Choroid plexus epithelial cell (primary cell): ENCODE measurements at places on chromosomes 2 and 18.

DNA sequence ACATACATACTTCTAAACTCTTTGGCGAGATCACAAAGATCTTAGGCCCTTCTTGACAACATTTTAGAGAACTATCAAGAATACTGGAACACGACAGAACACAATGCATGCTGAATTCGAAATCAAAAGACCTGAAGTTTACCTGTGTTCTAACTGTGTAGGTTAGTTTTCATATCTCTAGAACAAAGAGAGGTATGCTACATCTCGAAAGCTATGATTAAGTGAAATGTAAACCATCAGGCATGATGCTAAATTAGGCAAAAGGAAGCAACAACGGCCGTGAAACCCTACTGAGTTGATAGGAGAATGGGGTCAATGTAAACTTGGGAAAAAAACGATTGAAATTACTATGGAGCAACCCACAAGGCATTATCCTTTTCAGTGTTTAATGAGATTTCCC is 43.7 kb downstream of the IKZF2 start:
- DNase-seq, result no peak

- no peak for DNase-seq
Measured at GRCh38 chr2:120864981-120865380, 129.3 kb downstream of the GLI2 start.

DNA sequence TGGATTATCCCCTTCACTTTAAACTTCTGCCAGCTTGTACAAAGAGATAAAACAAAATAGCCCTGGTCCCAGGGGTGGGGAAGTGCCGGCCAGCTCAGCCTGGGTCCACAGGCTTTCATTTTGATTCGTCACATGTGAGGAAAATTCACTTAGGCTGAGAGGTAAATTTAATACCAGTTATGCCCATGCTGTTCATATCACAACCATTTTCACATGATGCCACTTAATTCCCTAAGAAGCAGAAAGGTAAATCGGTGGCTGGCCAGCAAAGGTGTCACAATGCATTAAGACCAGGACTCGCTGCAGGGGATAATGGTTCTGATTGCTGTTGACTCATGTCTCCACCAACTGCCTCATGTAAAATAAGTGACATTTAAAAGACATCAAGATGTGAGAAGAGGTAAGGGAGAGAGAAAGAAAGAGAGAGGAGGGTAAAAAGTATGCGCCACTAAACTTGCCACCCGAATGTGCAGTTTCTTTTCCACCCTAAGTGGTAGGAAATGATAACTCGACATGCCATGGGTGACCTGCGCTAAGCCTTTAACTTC is 261.0 kb upstream of the SIX3 start:
- no peak for DNase-seq

- DNase-seq, result no peak
Measured at GRCh38 chr2:238694922-238695321, 153.0 kb upstream of the TWIST2 start.

DNA sequence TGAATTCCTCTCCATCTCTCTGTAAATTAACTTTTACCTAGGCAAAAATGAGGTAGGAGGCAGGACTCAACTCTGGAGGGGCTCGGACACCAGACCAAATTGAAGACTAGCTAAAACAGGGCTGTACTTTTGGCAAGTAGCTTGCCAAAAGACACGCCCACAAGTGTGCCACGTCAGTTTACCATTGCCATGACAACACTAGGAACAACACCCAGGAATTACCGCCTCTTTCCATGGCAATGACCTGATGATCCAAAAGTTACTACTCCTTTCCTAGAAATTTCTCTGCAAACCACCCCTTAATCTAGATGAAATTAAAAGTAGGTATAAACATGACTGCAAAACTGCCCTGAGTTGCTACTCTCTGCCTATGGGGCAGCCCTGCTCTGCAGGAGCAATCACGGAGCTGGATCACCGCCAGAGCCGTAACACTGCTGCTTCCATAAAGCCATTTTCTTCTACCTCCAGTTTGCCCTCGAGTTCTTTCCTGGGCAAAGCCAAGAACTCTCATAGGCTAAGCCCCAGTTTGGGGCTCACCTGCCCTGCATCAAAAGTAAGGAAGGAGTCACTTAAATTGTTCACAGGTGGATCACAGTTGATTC is 66.0 kb upstream of the FAM136A start:
- DNase-seq, result peak; percentile 5
